ENCODE measurements at places on chromosomes 11 and 22.

DNA sequence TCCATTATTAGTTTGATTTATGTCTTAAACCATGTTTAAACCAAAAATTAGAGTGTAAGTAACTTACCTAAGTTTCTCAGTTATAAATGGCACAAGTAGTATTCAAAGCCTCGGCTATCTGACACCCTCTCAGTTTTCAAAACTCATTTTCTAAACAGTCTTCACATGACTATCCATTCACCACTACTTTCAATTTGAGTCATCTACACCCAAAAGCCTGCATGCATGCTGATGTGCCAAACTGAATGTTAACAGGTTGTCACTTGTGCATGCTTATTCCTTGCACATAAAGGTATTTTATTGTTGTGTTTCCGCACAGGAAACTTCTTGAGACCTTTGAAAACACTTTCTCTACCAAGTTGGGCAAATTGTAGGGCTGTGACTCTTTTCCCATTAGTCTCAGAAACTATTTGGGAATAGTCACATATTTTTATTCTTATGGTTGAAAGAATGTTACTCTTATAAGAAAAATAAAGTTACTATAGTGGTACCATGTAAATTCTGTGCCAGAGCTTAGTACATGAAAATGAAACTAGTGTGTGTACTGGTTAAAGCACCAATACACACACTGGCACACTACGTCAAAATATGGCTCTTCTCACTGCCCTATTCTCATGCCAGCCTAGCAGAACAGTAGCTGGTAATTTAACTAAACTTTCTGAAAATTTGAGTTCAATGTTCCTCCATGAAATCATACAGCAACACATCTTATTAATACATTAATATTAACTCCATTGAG lies 2.2 kb upstream of the OR51E2 start:
- DNase-seq = no peak

DNA sequence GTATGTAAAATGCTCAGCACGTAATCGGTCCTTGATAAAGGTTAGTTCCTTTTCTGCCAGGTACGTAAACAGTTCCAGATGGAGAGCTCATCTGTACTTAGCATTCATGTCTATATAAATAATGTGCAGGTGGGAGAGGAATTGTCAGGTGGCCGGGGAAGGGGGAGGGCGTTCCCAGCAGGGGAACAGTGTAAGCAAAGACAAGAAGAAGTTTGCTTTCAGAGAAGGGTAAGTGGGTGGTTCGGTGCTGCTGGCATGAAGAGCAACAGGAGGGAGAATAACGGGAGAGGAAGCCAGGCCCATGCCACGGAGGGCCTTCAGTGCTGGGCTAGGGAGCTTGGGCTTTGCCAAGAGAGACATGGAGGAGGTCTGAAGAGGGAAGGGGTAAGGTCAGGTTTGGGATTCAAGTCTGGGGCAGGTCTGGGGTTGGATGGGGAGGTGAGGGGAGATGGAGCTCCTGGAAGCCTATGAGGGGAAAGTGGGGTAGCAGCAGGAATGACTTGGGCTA lies 11.4 kb upstream of the WNT11 start:
- peak; percentile 27 for DNase-seq

- DNase-seq = peak; percentile 53
Observed at GRCh38 chr11:64902102-64902900, 14.7 kb downstream of the ATG2A start.

GRCh38 chr11:79507706-79508105 lies 66.9 kb upstream of the TENM4 start:
- no peak for DNase-seq
